ENCODE measurements at places on chromosomes 6 and 20.

DNA sequence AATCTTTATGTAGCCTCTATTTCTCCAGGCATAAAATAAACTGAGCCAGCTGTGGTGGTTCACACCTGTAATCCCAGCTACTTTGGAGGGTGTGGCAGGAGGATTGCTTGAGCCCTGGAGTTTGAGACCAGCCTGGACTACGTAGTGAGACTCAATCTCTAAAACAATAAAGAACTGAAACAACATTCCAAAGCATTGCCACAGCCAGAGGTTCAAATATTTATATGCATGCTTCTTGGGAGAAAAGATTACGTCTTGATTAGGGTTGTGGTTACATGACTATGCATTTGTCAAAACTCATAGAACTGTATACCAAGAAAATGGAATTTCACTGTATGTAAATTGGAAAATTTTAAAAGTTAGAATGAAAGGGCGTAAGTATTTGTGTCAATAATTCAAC, 27.7 kb upstream of the PAX1 start:
- DNase-seq = no peak

DNA sequence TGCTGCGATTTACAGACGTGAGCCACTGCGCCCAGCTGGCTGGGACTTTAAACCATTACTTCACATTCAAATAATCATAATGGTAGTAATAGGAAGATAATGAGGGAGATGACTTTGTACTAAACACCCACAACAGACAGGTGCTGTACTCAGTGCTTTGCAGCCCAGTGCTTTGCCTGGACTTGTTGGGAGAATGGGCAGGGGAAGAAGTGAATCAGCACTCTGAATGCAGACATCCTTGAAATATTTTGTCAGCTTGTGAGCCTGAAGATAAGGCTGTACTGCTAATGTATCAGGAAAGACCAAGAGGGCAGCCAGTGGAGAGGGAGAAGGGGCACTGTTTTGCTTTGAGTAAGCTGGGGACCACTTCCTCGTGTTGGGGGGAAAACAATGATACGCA, 17.4 kb downstream of the NKX2-2 start:
- no peak for DNase-seq

DNA sequence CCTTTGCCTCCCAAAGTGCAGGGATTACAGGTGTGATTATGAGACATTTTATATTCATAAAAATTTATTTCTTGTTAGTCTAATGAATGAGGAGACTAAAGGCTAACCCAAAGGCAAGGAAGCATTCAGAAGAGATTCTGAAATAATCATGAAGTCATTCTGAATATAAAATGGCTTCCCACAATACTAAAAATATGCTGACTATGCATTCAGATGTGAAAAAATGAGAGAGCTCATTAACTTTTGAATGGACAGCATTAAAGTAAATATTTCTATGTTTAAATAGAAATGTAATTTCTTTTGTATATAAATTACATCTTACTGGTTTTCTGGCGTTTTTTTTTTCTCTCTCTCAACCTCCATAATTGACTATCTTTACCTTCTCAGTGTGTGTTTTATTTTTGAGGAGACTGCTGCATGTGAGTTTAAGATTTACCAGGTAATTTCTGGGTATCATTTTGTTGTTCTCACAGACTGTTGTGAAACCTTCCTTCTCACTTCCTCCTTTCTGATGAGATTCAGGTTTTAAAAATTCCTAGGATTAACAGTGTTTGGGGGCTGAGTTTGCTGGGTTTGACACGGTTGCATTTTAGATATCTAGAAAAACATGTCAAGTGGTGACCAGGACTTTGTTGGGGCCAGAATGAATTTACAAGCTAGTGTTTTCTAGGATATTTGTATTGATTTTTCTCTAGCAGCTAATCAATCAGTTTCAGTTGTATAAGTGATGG, 316.6 kb downstream of the CDKAL1 start:
- no peak for DNase-seq

DNA sequence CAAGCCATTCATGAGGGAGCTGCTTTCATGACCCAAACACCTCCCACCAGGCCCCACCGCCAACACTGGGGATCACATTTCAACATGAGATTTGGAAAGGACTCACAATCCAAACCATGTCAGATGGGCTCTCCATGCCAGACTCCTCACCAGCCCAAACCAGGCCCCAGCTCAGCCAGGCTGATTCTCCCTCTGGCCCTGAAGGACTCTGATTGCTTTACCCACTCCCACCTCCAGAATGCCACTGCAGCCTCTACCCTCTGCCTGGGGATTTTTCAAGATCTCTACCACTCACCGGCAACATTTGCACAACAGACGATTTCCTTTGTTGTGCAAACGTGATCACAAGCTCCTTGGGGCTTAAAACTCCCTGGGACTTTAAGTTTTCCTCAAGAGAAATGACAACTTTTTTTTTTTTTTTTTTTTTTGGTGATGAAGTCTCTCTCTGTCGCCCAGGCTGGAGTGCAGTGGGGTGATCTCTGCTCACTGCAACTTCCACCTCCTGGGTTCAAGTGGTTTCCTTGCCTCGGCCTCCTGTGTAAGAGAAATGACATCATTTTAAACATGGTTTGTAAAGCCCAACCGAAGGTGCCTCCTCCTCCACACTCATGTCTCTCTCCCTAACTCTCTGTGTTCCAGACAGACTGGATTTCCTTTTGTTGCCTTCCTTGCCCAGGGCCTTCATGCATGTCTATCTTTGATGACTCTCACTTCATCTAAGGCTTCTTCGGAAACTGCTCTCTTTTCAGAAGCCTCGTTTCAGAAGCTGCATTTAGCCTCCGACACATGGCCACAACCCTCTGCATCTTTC, 147.0 kb downstream of the CDH26 start:
- DNase-seq = no peak

DNA sequence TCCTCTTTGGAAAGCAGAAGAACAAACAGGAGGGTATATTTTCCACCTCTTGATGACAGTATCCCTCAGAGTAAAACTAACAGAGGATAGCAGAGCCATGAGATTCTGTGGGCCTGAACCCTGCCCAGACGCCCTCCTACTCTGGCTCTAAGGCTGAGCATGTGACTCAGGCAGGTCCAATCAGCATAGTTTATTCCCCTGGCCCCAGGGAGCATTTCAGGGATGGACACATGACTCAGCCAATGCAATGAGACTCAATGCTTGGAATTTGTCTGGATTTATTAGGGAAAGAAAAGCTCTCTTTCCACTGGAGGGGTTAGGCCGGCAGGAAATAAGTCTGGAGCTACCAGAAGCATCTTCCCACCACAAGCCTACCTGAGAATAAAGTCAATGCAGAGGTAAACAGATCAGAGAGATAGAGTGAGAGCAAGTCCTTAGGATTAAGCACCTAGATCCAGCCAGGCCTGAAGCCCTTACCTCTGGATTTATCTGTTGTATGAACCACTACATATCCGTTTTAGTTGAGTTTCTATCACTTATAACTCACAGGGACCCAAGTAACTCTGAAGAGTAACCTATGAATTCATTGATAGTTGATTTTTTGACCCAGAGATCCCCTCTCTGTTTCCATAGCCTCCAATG, 68.2 kb upstream of the EYA2 start:
- no peak for DNase-seq

GRCh38 chr20:51591871-51592270, 49.4 kb upstream of the NFATC2 start:
- no peak for DNase-seq

- DNase-seq = no peak
Observed at GRCh38 chr6:148212366-148212765, 130.3 kb upstream of the SASH1 start.

- no peak for DNase-seq
Observed at GRCh38 chr6:75349262-75349984, 64.8 kb upstream of the TMEM30A start.

DNA sequence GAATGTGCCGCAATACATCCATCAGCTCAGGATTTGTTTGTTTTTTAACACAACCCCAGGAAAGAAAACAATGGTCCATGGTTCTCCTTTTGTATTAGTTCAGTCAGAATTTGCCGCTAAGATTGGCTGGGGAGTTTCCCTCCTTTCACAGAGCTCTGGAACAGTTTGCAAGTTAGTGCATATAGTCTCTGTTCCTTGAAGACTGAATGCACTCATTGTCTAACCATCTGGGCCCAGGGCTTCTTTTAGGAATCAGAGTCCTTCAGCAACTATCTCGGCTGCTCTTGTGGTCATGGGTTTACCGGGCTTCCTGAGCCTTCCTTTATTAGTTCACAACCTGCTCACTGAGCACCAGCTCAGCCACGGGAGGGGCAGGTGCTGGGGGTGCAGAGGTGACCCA, 121.3 kb downstream of the SLC23A2 start:
- DNase-seq = no peak
